ENCODE measurements at places on chromosomes 2 and 18. TPM values are rescaled to one million over a fixed set of nuclear protein-coding genes. Genes with fewer than 3 reads are reported as not detected.
A peak's percentile ranks its signal among the peaks of the same experiment; 100 is the strongest.

GRCh38 chr2:150811259-150811855 is 323.9 kb upstream of the RND3 start:
- no peak overlapping the region for H3K27ac ChIP-seq
- no peaks in the 10 kb centered on the region for H3K4me1 ChIP-seq
- no peak for DNase-seq
- no peaks in the 10 kb centered on the region for H3K27me3 ChIP-seq

- H3K4me3 ChIP-seq: peak within 1 kb of the TSS; percentile 75
- DNase-seq: no peak
- H3K36me3 ChIP-seq: no peaks in the 10 kb centered on the region
- no peak within 1 kb of the TSS for H3K27ac ChIP-seq
- H3K27me3 ChIP-seq: peaks cover 24% of the 10 kb centered on the region
Observed at GRCh38 chr2:159616286-159616701, at the start of gene BAZ2B. TSS of gene BAZ2B (minus strand) at chr2:159616548. CDS start at chr2:159478719, 137,829 bp downstream.

DNA sequence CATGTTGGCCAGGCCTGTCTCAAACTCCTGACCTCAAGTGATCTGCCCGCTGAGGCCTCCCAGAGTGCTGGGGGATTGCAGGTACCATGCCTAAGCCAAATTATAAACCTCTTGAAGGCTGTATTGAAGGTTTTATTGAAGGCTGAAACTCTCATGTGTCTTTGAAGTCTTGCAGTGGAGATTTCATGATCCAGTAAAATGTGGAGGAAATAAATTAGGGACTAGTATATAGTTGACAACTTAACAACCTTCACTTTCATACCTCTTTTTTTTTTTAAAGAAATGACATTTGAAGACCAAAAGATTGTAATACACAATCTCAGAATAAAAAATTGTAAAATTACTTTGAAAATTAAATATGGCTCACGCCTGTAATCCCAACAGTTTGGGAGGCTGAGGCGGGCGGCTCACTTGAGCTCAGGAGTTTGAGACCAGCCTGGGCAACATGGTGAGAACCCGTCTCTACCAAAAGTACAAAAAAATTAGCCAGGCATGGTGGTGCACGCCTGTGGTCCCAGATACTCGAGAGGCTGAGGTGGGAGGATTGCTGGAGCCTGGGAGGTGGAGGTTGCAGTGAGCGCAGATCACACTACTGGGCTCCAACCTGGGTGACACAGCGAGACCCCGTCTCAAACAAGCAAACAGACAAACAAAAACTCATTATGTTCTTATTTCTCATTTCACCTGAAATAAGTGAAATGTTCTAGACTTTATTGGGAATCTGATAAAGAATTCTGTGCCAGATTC is 8.0 kb downstream of the EML4 start:
- H3K27ac ChIP-seq: no peak overlapping the region
- H3K4me1 ChIP-seq: peaks cover 66% of the 10 kb centered on the region
- peaks cover 48% of the 10 kb centered on the region for H3K36me3 ChIP-seq
- no peak overlapping the region for H3K4me3 ChIP-seq

Gene LYG1
- total RNA-seq: 1.2 TPM

Gene GYPC
- total RNA-seq: 133 TPM

GRCh38 chr18:26656944-26657536 is 108.7 kb upstream of the KCTD1 start:
- no peak for DNase-seq
- H3K27ac ChIP-seq: peak overlapping the region; percentile 7
- H3K27me3 ChIP-seq: peaks cover 71% of the 10 kb centered on the region

Gene PID1
- total RNA-seq: not detected

- DNase-seq: peak; percentile 52
- H3K36me3 ChIP-seq: peaks cover 17% of the 10 kb centered on the region
- H3K4me1 ChIP-seq: peaks cover 38% of the 10 kb centered on the region
- H3K27ac ChIP-seq: peak overlapping the region; percentile 92
Observed at GRCh38 chr2:121722479-121722878, 14.2 kb downstream of the NIFK start.

Gene OTOF
- 23.7 TPM for total RNA-seq

Gene KRTCAP3
- 7.5 TPM for total RNA-seq

DNA sequence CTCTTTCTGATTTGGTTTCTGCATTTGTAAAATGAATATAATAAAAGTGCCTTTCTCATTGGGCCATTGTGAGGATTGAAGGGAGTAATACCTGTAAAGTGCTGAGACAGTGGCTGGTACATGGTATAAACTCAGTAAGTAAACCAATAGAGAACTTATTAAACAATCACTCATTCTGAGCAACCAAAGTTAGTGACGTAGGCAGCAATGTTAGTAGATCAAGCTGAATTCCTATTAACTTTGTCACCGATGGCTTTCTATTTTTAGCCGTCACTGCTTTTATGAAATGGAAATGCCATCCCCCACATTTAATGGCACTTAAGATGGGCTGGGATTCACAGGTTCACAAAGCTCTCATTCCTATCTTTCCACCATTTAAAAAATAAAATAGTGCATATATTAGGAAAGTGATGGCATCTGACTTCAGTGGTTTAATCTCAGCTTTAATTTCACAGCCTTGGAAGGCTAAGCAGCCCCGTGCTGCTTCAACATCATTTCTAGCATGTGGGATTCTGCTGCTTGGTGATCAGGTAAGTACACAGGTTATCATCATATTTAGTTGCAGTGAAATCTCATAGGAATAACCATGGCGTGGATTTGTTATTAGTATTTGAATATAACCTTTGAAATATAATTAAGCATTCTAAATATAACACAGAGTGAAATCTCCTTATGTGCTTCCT is 17.6 kb upstream of the PPP4R1 start:
- no peaks in the 10 kb centered on the region for H3K4me1 ChIP-seq
- H3K36me3 ChIP-seq: no peaks in the 10 kb centered on the region
- H3K4me3 ChIP-seq: no peak overlapping the region
- H3K27ac ChIP-seq: no peak overlapping the region
- no peak for DNase-seq

DNA sequence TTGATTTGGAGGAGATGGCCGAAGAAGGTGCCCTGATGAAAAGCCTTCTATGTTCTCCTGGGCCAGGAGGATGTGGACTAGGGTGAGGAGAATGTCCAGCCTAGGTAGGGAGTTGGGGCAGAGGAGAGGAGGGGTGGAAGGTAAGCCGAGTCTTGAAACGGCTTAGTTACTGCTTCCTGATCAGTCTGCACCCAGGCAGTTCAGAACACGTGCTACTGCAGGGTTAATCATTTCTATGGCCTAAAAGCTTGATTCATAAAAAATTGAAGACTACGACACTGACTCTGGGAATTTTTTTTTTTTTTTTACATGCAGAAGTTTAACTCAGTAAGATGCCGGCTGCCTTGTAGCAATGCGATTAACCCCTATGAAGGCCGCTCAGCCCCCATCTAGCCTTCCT is 125.3 kb downstream of the TMEM163 start:
- H3K36me3 ChIP-seq: peaks cover 17% of the 10 kb centered on the region
- H3K27me3 ChIP-seq: peaks cover 4% of the 10 kb centered on the region
- H3K27ac ChIP-seq: no peak overlapping the region
- no peaks in the 10 kb centered on the region for H3K4me1 ChIP-seq

DNA sequence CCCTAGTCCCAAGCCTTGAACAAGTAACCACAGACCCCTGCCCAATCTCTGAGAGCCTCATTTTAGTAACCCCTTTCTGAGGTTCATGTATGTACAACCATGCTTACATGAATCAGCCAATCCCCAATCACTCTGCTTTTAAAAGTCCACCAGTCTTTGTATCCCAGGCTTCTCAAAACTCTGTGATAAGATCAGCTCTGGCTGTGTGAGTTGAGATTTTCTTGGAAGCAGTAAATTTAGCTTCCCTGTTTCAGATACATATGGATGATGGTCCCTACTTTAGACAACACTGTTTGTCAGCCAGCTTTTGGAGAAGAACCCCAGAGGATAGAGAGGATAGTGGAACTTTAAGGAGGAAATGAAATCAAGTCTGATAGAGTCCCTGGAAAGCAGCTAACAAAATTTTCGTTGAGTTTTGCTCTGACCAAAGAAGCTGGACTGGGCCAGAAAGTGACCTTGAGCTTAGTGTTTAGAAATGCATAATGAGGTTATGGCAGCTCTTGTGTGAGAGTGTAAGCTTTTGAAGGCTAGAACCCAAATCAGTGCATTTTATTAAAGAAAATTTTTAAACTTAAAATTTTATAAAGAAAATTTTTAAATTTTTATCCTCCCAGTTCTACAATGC is 3.7 kb downstream of the ADNP2 start:
- H3K36me3 ChIP-seq: peaks cover 29% of the 10 kb centered on the region
- no peak overlapping the region for H3K27ac ChIP-seq
- H3K4me3 ChIP-seq: no peak overlapping the region

DNA sequence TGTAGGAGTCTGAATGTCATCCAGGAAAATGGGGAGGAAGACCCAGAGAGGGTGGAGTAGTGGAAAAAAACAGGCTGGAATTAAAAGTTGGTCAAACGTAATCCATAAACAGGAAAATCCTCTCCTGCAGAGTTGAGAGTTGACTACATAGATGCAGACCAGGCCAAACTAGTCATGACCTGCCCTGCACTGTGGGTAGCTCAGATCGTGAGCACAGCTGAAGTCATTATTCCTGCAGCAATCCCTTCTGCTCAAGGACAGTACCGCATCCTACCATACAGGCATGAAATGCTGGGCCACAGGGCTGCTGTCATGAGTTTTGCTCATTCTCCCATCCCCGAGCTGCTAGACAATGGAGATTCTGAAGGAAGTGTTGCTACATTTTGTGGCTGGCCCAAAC is 352.2 kb downstream of the EN1 start:
- no peaks in the 10 kb centered on the region for H3K36me3 ChIP-seq
- H3K4me3 ChIP-seq: no peak overlapping the region
- no peak for DNase-seq
- no peak overlapping the region for H3K27ac ChIP-seq

Gene ANKRD30B
- total RNA-seq: not detected

Gene ITGB6
- not detected for total RNA-seq

Gene LRRTM4
- not detected for total RNA-seq

DNA sequence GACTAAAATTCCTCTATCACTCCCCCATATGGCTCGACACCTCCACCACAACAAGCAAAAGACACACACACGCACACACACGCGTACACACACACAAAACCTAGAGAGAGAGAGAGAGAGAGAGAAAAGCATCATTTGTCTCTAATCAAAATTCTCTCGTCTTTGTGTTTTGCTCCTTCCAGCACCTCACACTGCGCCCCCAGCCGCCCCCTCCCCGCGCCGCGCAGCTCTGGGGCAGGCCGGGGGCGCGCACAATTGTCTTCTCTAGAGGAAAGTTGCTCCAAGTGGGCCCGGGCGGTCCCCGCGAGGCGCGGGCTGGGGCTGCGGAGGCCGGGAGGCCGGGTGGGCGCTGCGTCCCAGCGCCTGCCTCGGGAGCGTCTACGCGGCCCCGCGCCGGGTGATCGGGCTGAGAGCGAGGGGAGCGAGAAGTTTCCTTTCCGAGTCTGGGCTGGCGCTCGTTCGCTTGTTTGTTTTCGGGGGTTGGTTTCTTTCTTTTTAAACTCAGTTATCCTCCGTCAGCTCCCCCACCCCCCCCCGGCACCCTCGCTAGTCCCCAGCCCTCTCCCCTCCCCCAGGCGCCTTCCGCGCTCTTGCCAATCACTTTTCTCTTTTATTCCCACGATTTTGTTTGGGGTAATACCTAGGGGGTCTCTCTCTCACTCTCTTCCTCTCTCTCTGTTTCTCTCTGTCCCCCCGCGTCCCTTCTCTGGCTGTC is 4.1 kb downstream of the ZEB2 start:
- peak overlapping the region; percentile 81 for H3K4me3 ChIP-seq
- peak; percentile 50 for DNase-seq
- H3K27me3 ChIP-seq: peaks cover 38% of the 10 kb centered on the region
- peaks cover 27% of the 10 kb centered on the region for H3K4me1 ChIP-seq
- peaks cover 22% of the 10 kb centered on the region for H3K36me3 ChIP-seq

GRCh38 chr2:222709191-222709891 is 37.9 kb downstream of the MOGAT1 start:
- peaks cover 46% of the 10 kb centered on the region for H3K27me3 ChIP-seq
- H3K27ac ChIP-seq: no peak overlapping the region
- DNase-seq: no peak
- H3K36me3 ChIP-seq: no peaks in the 10 kb centered on the region
- peaks cover 9% of the 10 kb centered on the region for H3K4me1 ChIP-seq
- H3K4me3 ChIP-seq: no peak overlapping the region

Gene KCNF1
- not detected for total RNA-seq

- DNase-seq: no peak
- peaks cover 38% of the 10 kb centered on the region for H3K4me1 ChIP-seq
- H3K27ac ChIP-seq: peak overlapping the region; percentile 0
- no peaks in the 10 kb centered on the region for H3K27me3 ChIP-seq
- no peak overlapping the region for H3K4me3 ChIP-seq
Observed at GRCh38 chr2:157260533-157261198, 3.2 kb downstream of the GALNT5 start.

Gene LYPD6B
- 0.20 TPM for total RNA-seq

Gene ARHGAP28
- total RNA-seq: not detected

DNA sequence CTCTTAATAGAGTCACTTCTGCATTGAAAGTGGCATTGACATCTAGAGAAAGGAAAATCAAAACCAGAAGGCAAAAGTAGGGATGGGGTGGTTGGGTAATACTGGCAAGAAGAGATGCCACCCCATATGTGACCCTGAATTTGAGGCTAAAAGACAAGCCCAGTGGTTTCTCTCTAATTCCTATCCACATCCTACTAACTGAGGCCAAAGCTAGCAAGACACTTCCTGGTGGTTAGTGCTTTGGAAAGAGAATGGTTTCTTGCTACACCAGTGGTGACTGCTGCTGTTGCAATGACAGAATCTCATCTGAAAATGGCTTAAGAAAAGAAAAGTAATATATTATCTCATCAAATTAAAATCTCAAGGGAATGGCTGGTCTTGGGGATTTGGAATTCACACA is 640.6 kb downstream of the EPHA4 start:
- no peaks in the 10 kb centered on the region for H3K36me3 ChIP-seq
- H3K4me1 ChIP-seq: peaks cover 7% of the 10 kb centered on the region
- no peak for DNase-seq
- no peak overlapping the region for H3K27ac ChIP-seq

DNA sequence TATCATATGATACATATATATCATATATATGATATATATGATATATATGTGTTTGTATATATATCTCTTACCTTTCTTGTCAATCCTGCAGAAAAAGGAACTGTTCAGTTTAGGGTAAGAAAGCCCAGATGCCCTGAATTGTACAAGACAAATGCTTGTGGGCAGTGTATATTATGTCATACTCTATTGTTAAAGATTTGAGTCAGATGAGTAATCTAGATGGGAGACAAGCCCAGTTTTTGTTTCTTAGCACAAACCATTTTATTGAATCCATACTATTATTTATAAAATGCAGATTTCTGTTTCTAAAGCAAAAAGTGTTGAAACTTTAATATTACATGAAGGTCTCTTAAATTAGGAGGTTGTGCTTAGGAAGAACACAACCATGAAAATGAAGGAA is 90.6 kb downstream of the VRK2 start:
- peaks cover 11% of the 10 kb centered on the region for H3K36me3 ChIP-seq
- H3K4me3 ChIP-seq: no peak overlapping the region
- no peaks in the 10 kb centered on the region for H3K4me1 ChIP-seq
- DNase-seq: no peak
- no peaks in the 10 kb centered on the region for H3K27me3 ChIP-seq

- DNase-seq: no peak
- no peak overlapping the region for H3K27ac ChIP-seq
- no peaks in the 10 kb centered on the region for H3K36me3 ChIP-seq
- H3K4me1 ChIP-seq: no peaks in the 10 kb centered on the region
- H3K27me3 ChIP-seq: peaks cover 11% of the 10 kb centered on the region
Observed at GRCh38 chr2:36626071-36626470, 28.1 kb upstream of the FEZ2 start.

Measured in activated CD4-positive, alpha-beta memory T cell treated with anti-CD3 and anti-CD28 coated beads, Interleukin-2, amount 10 ng/mL, durations not matched to agents 7 days and 5 days (primary cell).